ENCODE measurements at places on chromosomes 6 and 20.

- H3K27ac ChIP-seq, result no peak overlapping the region
- no peak overlapping the region for H3K4me3 ChIP-seq
- H3K36me3 ChIP-seq, result no peaks in the 10 kb centered on the region
- peak; percentile 40 for DNase-seq
These were observed 55.9 kb downstream of the YTHDF1 start for GRCh38 chr20:63159826-63160640.

DNA sequence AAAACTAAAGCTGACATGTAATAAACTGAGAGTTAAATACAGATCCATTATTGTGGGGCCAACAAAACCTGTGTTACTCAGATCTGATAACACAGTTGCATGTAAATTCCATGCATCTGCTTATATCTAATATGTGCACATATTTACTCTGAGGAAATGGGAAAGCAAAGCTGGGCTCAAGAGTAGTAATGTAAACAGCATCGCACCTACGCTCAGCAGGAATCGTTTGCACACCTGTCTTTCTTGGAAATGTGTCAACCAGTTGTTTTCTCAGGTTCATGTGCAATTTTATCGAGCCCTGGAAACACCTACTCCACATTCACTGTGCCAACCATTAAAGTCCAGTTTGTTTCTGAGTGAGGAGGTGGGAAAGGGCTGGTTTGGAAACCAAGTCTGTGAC lies 80.3 kb upstream of the CNKSR3 start:
- no peak overlapping the region for H3K4me3 ChIP-seq
- H3K27me3 ChIP-seq, result no peaks in the 10 kb centered on the region
- DNase-seq, result no peak
- no peak overlapping the region for H3K27ac ChIP-seq
- no peaks in the 10 kb centered on the region for H3K4me1 ChIP-seq

GRCh38 chr6:83307849-83308248 lies 114.7 kb downstream of the RWDD2A start:
- H3K4me3 ChIP-seq, result no peak overlapping the region
- no peaks in the 10 kb centered on the region for H3K36me3 ChIP-seq
- no peaks in the 10 kb centered on the region for H3K27me3 ChIP-seq
- no peak for DNase-seq
- no peak overlapping the region for H3K27ac ChIP-seq

GRCh38 chr6:132902901-132903300 lies 88.5 kb downstream of the RPS12 start:
- H3K27me3 ChIP-seq, result no peaks in the 10 kb centered on the region
- no peak overlapping the region for H3K27ac ChIP-seq
- no peak for DNase-seq
- no peaks in the 10 kb centered on the region for H3K4me1 ChIP-seq
- no peak overlapping the region for H3K4me3 ChIP-seq

DNA sequence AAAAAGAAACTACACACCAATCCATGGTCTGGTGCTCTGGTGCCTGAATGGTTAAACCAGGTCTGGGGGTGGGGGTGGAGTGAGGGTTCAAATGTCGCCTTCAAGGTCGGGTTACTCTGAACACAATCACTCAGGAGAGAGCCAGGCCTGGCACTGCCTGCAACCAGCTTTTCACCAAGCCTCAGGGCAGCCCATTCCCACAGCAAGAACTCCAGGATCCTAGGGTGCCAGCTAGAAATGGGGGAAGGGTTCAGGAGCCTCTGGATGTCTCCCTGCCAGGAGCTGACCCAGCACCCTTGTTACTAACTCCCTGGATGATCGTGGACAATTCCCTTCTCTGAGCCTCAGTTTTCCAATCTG lies 6.7 kb downstream of the SDC4 start:
- H3K27me3 ChIP-seq, result no peaks in the 10 kb centered on the region
- no peaks in the 10 kb centered on the region for H3K36me3 ChIP-seq
- no peak for DNase-seq
- H3K27ac ChIP-seq, result peak overlapping the region; percentile 97

GRCh38 chr20:2932498-2932897 lies 59.2 kb downstream of the PTPRA start:
- H3K27ac ChIP-seq, result no peak overlapping the region
- H3K4me3 ChIP-seq, result no peak overlapping the region
- no peaks in the 10 kb centered on the region for H3K4me1 ChIP-seq
- H3K36me3 ChIP-seq, result no peaks in the 10 kb centered on the region

- DNase-seq, result no peak
- H3K36me3 ChIP-seq, result no peaks in the 10 kb centered on the region
- H3K27ac ChIP-seq, result no peak overlapping the region
These were observed 152.0 kb downstream of the PAK5 start for GRCh38 chr20:9686866-9687265.

GRCh38 chr6:87393026-87393622 lies 14.6 kb upstream of the CFAP206 start:
- no peaks in the 10 kb centered on the region for H3K27me3 ChIP-seq
- H3K4me3 ChIP-seq, result no peak overlapping the region
- H3K4me1 ChIP-seq, result no peaks in the 10 kb centered on the region
- H3K36me3 ChIP-seq, result no peaks in the 10 kb centered on the region
- no peak overlapping the region for H3K27ac ChIP-seq

- no peaks in the 10 kb centered on the region for H3K27me3 ChIP-seq
- H3K4me3 ChIP-seq, result no peak overlapping the region
- H3K4me1 ChIP-seq, result no peaks in the 10 kb centered on the region
- no peak for DNase-seq
These were observed 370.3 kb downstream of the CD109 start for GRCh38 chr6:74066168-74066871.

GRCh38 chr6:133954657-133955576 lies 1.9 kb downstream of the TBPL1 start:
- H3K4me1 ChIP-seq, result no peaks in the 10 kb centered on the region
- no peak overlapping the region for H3K4me3 ChIP-seq
- DNase-seq, result no peak
- H3K36me3 ChIP-seq, result no peaks in the 10 kb centered on the region
- H3K27ac ChIP-seq, result no peak overlapping the region

DNA sequence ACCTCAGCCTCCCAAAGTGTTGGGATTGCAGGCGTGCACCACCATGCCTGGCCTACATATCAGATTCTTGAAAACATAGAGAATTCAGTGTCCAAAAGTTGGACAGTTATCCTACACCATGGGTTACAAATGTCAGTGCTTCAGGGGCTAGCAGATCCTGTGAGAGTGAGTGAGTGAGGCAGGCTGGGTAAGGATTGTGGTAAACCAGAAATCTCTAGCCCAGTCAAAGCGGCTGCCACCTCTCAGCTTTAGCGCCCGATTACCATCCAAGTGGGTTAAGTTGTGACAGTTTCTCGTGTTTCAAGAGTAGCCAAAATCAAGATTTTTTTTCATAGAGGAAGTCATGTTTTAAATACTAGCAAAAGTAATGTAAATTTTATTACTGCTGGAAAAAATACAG lies 21.9 kb upstream of the CSE1L start:
- no peaks in the 10 kb centered on the region for H3K36me3 ChIP-seq
- no peaks in the 10 kb centered on the region for H3K4me1 ChIP-seq
- H3K4me3 ChIP-seq, result no peak overlapping the region
- DNase-seq, result no peak
- H3K27ac ChIP-seq, result no peak overlapping the region

DNA sequence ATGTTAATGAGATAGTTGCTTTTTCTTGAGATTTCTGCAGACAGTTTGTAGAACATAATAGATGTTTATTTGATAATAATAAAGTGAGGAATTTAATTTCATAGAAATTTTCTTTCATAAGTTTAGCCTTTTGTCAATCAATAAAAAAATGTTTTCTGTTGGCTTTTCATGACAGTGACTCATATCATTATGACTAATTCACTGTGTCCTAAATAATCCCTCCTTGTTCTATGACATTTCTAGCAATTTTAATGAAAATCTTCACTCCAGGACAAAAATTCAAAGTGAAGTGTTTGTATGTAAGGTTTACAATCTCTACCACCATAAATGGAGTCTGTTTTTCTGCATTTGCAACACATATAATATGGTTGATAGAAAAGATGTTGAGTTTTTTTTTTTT lies 109.9 kb downstream of the UTRN start:
- no peak overlapping the region for H3K4me3 ChIP-seq
- no peaks in the 10 kb centered on the region for H3K27me3 ChIP-seq
- H3K27ac ChIP-seq, result no peak overlapping the region
- no peak for DNase-seq

GRCh38 chr6:20417819-20418218 lies 16.1 kb downstream of the E2F3 start:
- no peak overlapping the region for H3K4me3 ChIP-seq
- H3K27me3 ChIP-seq, result no peaks in the 10 kb centered on the region
- no peaks in the 10 kb centered on the region for H3K36me3 ChIP-seq
- H3K27ac ChIP-seq, result no peak overlapping the region
- no peak for DNase-seq

- no peak overlapping the region for H3K27ac ChIP-seq
- DNase-seq, result no peak
- no peaks in the 10 kb centered on the region for H3K36me3 ChIP-seq
- no peak overlapping the region for H3K4me3 ChIP-seq
- no peaks in the 10 kb centered on the region for H3K27me3 ChIP-seq
These were observed 64.3 kb downstream of the ARID1B start for GRCh38 chr6:156841508-156841907.

- DNase-seq, result no peak
- no peaks in the 10 kb centered on the region for H3K36me3 ChIP-seq
- peaks cover 16% of the 10 kb centered on the region for H3K4me1 ChIP-seq
- H3K4me3 ChIP-seq, result no peak overlapping the region
These were observed 2.5 kb downstream of the MTCH1 start for GRCh38 chr6:36983538-36983937.

DNA sequence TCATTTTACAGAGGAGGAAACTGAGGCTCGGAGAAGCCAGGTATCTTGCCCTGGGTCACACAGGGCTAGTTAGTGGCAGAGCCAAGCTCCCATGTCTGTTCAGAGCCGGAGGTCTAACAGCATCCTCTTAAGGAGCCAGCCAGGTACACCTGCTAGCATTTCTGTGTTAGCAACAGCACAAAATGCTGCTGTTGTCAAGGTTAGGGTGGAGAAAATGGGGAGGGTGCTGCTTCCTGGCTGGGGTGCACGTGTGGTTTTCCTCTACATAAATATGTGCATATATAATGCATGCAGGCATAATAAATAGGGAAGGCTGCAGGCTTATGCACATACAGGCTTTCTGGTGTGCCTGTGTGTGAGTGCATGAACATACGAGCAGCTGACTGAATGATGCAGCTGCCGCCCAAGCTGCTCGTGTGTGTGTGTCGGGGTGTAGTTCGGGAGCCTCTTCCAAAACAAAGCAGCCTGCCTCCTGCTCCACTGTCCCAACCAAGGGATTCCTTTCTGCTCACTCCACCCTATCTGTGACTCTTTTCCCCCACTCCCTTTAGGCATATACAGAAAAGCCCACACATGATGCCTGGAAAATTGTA lies 86.6 kb downstream of the CD40 start:
- H3K36me3 ChIP-seq, result no peaks in the 10 kb centered on the region
- DNase-seq, result no peak
- no peaks in the 10 kb centered on the region for H3K27me3 ChIP-seq
- no peak overlapping the region for H3K27ac ChIP-seq

DNA sequence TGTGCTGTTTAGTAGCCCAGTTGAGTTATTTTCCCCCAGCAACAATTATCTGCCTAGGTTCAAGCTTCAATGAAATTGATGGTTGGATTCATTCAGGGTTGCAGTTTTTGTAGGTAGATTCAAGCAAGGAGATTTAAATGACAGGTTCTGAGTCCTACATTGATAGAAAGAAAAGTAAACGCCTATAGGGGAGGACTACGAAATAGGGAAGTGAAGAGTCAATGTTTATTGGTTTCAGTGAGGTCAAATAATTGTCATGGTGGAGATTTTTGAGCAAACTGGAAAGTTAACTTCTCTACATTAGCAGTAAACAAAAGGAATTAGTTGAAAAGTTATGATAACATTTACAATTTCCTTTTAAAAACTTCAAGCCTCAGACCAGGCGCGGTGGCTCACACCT lies 734 bp upstream of the WFDC13 start:
- no peak overlapping the region for H3K4me3 ChIP-seq
- no peaks in the 10 kb centered on the region for H3K4me1 ChIP-seq
- no peaks in the 10 kb centered on the region for H3K27me3 ChIP-seq
- no peak for DNase-seq
